Mammary epithelial cell (primary cell): ENCODE measurements at places on chromosomes 3 and 15. TPM values are rescaled to one million over a fixed set of nuclear protein-coding genes. Genes with fewer than 3 reads are reported as not detected.

The CXCR6 gene
- total RNA-seq, result not detected in 2 replicates

The CFAP44 gene
- 2.5 and 5.9 TPM in 2 replicates for total RNA-seq

DNA sequence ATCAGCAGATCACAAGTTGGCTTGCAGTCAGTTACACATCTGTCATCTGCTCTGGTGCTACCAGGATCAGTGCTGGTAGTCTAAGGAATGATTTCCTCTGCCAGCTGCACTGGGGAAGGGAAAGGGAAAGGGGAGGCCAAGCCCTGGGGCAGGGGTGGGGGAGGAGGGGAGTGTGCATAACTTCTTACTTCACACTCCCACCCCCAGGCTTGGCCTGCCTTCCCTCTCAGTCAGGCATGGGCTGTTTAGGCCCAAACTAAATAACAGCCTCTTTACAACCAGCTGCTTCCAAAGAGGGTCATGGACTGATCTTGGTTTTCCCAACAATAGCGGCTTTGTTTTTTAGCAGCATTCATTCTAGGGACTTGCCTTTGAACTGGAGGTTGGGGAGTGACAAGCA, 86.1 kb upstream of the PSMD6 start:
- peak; percentile 8 for DNase-seq

GRCh38 chr3:15563190-15563589, 38.2 kb downstream of the HACL1 start:
- DNase-seq, result no peak

- no peak for DNase-seq
These were observed 17.1 kb downstream of the LYSMD2 start for GRCh38 chr15:51720201-51720995.

- peak; percentile 71 for DNase-seq
These were observed 144.1 kb upstream of the PEX5L start for GRCh38 chr3:180180795-180181194.

DNA sequence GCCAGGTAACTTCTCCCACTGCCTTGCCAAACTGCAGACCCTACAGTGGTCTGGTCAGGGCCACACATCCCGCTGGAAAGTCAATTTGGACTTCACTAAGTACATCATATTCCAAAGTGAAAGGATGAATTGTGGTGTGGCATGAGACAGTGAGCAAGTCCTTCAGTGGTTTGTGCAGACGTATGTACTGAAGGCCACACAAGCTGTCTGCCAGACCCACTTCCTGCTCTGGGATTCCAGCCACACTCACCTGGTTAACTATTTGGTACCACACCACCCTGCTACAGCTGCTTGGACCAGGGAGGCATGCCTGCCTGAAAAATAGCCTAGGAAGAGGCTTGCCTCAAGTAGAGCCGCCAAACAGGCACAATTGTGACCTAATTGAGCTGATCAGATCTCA, 94.1 kb upstream of the STRIT1 start:
- DNase-seq, result peak; percentile 73
